ENCODE measurements at places on chromosomes 11 and 22.

DNA sequence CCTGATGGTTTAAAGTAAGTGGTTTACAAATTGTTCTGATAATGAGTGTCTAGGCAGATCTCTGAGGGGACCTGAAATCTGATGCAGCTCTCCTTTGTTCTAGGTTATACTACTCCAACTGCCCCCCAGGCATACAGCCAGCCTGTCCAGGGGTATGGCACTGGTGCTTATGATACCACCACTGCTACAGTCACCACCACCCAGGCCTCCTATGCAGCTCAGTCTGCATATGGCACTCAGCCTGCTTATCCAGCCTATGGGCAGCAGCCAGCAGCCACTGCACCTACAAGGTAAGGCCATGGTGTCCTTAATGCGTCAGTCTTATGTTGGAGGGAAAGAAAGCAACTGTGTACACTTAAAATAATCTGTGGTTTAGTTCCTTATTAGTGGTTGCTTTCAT, 9.9 kb downstream of the EWSR1 start:
- DNase-seq = no peak

- DNase-seq = peak; percentile 70
Observed at GRCh38 chr11:86919557-86920210, 35.5 kb downstream of the FZD4 start.

GRCh38 chr22:45171830-45172229, 8.1 kb downstream of the NUP50 start:
- DNase-seq = no peak

- no peak for DNase-seq
Observed at GRCh38 chr11:14443638-14444037, 56.0 kb downstream of the COPB1 start.

DNA sequence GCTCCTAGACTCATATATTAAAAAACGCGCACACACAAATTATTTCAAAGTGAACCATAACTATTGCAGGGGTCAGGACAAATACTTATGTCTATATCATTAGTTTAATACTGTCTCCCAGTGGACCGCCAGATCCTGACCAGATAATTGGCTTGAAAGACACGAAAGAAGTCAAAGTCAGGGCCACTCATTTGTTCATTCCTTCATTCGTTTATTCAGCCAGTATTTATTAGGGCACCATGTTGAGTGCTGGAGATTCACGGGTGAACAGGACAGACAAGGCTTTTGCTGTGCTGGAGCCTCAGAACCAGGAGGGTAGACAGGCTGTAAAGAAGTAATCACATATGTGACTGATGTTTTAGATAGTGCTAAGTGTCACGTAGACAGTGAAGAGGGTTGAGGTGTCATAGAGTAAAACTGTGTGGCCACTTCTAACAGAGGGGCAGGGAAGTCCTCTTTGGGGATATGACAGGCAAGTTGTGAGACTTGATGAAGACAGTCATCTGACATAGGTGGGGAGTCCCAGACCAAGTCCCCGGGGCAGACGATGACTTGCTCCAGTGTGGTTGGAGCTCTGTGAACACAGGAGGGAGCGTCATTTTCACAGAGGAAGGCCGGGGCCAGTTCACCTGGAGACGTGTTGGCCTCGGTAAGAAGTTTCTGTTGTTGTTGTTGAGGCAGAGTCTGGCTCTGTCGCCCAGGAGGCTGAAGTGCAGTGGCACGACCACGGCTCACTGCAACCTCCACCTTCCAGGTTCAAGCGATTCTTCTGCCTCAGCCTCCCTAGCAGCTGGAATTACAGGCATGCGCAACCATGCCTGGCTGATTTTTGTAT, 25.9 kb downstream of the RBX1 start:
- no peak for DNase-seq

- DNase-seq = no peak
Observed at GRCh38 chr11:22808571-22809197, 20.9 kb downstream of the SVIP start.

- DNase-seq = peak; percentile 51
Observed at GRCh38 chr11:35267504-35267903, 128.5 kb downstream of the CD44 start.

GRCh38 chr11:130068546-130068985, 1.1 kb upstream of the APLP2 start:
- DNase-seq = no peak

GRCh38 chr11:113133071-113133470, 171.9 kb downstream of the NCAM1 start:
- no peak for DNase-seq

GRCh38 chr11:36139767-36140166, 149.5 kb downstream of the COMMD9 start:
- DNase-seq = no peak

- DNase-seq = peak; percentile 94
Observed at GRCh38 chr22:42933485-42934091, 76.5 kb upstream of the ARFGAP3 start.

DNA sequence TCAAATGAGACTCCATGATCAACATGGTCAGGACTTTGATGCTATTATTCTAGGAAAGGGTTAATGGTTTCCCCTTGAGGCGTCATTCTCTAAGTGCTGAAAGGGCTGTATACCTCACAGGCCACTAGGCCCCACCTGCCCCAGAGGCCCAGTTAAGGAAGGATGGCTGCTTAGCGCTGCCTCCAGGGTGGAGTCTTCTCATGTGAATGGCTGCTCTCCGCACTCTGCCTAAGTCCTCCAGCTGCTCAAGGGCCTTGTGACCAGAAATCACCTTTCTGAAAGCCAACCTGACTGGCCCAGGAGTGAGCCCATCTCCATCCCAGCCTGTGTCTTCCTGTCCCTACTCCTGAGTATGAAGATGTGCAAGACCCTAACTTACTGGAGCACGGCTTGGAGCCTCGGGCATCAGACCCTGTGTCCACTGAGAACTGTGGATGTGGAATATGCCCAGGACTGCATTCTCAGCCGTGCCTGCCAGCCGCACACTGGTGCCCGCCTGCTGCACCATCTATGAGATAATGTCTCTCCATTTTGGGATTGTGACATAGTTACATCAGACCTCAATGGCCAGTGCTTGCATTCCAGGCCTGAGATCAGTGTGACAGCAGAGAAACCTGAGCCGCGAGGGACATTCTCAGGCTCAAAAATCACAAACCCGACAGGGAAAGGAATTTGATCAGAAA, 51.0 kb downstream of the SNX19 start:
- DNase-seq = no peak

DNA sequence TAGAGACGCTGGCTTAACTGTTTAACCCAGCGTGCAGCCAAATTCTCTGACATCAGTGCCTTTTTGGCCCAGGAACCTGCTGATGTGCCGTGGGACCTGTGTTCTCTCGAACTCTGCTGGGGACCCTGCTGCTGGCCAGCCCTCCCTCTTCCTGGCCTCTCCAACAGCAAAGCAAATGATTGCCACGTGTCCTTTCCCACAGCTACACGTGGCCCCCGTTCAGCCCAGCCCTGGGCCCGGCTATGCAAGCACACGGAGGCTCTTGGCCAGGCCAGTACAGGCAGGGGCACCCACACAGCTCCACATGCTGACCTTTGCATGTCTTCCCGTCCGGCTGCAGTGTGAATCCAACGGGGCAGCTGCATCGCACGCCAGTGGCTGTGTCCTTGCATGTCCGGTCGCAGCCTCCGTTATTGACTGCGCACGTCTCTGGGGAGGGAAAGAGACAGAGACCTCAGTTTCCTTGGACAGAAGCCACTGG, 51.6 kb upstream of the TTLL12 start:
- DNase-seq = no peak

- DNase-seq = no peak
Observed at GRCh38 chr11:114200351-114201133, 95.7 kb upstream of the NNMT start.

DNA sequence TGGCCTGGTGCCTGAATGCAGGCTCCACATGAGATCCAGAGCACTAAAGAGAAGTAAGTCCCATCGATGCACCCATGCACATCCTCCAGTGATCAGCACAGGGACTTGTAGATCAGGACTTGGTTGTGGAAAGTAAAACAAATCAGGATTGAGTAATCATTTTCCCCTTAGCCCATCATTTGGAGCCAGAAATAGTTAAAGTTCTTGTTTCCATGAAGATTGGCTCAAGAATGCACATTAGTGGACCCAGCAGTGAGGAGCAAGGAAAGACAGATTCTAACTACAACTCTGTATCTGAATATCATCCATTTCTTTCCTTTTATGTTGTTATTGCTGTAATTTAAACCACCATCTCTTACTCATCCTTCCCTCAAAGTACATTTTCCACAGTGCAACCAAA, 19.1 kb downstream of the CCDC83 start:
- DNase-seq = no peak
